Mucosa of descending colon (tissue), 3 donors: ENCODE measurements at places on chromosomes 12 and 14.

GRCh38 chr14:50116181-50116956, at the start of gene VCPKMT:
TSS of gene VCPKMT (minus strand) at chr14:50116572. CDS start at chr14:50116552, 20 bp downstream.
- DNase-seq = peak; percentile 97

DNA sequence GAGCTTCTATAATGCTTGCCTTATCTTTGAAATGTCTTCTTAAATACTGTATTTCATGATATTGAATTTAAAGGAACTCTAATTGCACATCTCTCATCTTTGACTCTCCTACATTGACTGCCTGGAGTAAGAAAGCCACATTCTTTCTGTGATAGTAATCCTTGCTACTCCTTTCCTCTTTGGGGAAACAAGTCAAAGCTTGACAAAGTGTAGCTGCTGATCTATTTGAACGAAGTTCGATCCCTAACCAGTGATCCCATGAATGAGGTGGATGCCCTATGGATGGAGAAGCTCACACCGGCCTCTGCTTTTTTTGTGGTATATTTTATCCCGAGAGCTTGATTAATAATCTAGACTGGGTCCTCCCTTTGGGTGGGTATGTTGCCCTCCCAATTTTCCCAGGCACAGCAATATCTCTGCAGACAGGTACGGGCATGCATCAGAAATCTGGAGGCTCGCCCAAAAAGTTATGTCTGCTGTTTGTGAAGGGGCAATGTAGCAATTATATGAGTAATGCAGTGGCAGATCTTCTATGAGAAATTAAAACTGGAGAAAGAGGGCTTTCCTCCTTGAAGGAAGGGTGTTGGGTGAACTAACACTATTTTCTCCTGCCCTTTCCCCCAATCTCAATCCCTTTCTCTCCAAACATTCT, 163.0 kb upstream of the FRMD6 start:
- DNase-seq = no peak

- DNase-seq = no peak
These were observed 9.9 kb upstream of the FICD start for GRCh38 chr12:108505129-108505528.

GRCh38 chr14:101481557-101481956, 79.7 kb upstream of the DIO3 start:
- DNase-seq = no peak

DNA sequence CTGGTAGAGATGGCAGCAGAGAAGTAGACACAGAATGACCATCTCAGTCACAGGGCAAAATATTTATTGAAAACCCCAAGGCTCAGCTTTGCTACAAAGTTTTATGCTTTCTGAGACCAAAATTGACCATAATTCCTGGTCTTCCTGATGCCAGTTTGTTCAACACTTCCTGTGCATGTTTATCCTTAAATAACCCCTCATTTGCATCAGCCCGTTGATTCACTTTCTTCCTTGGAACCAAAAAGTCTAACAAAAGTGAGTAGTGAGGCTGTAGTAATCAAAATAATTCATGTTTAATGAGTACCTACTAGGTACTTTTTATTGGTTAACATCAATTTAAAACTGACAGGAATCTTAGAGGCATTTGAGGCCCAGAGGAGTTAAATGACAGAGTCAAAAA, 51.7 kb downstream of the TRHDE start:
- DNase-seq = no peak

- peak; percentile 79 for DNase-seq
These were observed 25.4 kb upstream of the ALDH2 start for GRCh38 chr12:111741235-111741812.

- DNase-seq = no peak
These were observed 71.2 kb downstream of the CDK17 start for GRCh38 chr12:96329018-96329417.

DNA sequence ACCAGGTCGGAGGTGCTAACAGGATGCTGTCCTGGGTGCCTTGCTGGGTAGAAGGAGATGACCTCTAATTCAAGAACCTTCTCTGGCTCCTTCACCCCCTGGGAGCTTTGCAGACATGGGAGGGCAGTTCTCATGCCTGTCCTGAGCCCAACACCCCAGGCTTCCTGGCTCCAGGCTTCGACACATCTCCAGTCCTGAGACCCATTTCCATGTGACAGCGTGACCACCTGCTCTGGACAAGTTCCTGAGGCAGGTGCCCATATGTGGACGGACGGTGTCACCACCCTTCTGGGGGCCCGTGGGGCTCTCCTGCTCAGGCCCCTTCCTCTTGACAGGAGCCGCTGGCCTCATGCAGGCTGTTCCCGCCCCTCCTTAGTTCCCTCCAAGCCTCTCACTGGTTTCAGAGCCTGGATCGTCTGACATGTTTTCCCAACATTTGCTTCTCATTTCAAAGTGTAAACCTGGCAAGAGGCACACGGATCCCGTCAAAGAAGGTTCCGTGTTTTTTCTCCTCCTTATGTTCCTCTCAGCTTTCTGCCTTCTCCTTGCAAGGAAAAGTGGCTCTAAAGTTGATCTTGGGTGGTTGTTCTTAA, 291.9 kb upstream of the RTL1 start:
- no peak for DNase-seq

DNA sequence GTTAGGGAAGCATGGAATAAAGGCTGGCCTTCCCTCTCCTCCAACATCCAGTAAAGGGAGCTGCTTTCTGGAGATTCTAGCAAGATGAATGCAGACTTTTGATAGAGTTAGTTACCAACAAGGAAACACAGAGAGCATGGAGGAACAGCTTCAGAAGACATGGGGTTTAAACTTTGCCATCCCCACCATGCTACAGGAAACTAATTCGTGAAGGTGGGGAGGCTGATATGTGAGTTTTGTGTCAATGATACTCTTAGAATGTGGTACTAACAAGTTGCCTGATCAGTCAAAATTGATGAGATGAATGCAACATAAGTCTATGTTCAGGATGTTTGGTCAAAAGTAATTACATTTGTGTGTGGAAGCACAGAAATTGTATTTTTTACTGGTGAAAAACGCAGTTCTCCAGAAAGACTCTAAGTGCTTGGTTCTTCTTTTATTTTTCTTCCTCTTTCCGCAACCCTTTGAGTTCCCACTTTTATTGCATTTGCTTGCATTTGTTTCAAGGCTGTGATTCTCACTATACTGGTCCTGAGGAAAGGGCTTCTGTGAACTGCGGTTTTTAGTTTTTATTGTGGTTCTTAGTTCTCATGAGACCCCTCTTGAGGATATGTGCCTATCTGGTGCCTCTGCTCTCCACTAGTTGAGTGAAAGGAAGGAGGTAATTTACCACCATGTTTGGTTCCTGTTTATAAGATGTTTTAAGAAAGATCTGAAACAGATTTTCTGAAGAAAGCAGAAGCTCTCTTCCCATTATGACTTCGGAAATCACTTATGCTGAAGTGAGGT, at the start of gene CLEC4A:
TSS of gene CLEC4A (plus strand) at position 494 of the 789 bp plus-strand sequence. CDS start at position 756, 262 bp downstream.
- DNase-seq = no peak

- DNase-seq = no peak
These were observed 36.2 kb upstream of the FZD10 start for GRCh38 chr12:130126023-130126432.

DNA sequence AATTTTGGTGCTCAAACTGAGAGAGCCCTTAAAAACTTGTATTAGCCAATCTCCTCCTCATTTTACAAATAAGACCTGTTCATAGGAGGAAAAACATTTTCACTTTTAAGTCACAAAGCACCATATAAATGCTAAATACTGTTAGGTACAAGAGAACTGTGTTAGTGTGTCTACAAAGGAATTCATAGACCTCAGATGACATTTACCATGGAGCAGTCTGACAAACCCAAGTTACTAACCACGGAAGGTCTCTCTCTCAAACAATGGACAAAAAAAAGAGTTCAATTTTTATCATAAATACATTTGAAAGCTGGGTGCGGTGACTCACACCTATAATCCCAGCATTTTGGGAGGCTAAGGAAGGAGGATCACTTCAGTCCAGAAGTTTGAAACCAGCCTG, 10.0 kb downstream of the SBNO1 start:
- DNase-seq = no peak

DNA sequence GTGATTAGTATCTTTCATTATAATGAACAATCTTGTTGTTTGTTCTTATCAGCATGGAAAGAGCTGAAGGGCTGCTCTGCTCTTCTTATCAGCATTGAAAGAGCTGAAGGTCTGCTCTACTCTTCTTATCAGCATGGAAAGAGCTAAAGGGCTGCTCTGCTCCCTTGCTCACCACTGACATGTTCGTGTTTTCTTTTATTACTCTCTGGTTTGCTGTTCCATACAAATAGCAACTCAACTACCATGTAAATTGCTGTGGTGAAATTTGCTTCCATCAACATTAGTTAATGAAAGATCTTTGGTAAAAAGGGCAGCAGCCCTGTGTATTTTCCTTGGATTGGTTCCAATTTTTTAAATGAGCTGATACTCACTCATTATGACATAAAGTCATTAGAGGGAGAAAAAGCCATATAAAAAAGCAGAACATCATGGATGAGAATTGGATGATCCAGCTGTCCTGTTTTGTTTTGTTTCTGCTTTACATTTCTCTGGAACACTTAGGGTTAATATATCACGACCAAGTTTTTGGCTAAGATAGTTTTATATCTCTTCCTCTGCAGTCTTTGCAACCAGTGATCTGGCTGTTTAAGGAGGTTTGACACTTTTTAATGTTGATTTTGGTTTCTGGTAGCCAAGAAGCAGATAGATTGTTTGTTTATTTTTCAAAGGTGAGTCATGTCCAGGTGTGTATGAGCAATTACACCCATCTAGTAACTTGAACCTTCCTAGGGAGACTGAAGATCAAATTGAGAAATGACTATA, 356.6 kb downstream of the CEP128 start:
- no peak for DNase-seq

DNA sequence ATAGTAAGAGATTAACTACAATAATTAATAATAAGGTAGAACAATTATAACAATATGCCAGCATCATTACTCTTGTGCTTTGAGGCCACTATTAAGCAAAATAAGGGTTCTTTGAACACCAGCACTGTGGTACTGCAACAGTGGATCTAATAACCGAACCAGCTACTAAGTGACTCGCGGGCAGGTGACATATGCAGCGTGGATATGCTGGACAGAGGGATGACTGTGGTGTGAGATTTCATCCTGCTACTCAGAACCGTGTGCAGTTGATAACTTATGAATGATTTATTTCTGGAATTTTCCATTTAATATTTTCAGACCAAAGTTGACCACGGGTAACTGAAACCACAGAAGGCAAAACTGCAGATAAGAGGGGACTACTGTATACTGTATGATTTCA, 34.4 kb downstream of the BMAL2 start:
- DNase-seq = no peak

DNA sequence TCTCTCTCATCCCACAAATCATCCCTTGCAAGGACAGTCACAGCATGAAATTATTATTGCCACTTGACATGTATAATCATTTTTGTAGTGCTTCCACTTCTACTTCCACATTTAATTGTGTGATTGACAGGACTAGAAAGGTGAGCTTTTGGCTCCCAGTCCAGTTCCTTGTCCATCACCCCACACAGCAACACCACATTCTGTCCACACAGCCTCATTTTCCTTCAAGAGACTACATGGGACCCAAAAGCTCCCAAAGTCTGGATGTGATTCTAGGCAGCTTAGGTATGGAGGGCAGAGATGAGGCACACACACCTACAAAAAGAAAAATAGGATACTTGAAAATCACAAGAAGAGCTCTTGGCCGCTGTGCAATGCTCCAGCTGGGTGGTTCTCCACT, 366.3 kb downstream of the DPF3 start:
- DNase-seq = no peak

GRCh38 chr12:85424581-85425348, 144.7 kb downstream of the ALX1 start:
- no peak for DNase-seq

DNA sequence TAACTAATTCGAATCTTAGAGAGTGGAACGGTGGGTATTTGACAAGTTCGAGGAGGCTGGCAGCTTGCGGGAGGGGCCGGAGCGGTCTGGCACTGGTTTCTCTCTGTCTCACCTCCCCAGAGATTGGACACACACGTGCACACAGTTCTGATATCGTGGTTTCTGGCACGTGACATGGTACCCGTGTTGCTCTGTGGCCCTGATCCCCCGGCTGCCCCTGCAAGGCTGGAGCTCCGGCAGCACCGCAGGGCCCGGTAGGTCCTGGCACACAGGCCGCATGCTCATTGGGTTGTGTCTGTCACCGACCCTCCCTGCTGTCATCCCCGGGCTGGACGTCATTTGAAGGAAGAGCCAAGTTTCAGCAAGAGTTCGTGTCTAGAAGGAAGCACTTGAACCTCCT, 82.7 kb downstream of the PPP2R5C start:
- DNase-seq = peak; percentile 54

- peak; percentile 78 for DNase-seq
These were observed 42.5 kb downstream of the SMIM41 start for GRCh38 chr12:52121824-52122539.

DNA sequence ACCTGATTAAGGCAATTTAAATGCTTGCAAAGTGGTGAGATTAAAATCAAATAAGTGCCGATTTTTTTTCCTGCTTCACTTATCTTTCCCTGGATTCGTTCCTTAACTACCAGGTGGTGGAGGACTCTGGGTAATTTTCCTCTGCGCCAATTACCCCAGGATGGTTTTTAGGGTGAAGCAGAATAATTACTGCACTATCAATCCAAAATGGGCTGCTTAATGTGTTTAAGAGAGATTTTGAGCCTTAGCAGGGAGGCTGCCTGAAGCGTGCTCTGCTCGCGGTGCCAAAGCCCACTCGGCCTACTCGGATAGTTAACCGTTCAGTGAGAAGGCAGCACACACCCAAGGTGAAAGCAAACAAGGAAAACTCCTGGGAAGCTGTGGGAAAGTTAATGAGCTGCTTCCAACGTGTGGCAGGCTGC, 274.9 kb upstream of the LMO3 start:
- DNase-seq = peak; percentile 57

DNA sequence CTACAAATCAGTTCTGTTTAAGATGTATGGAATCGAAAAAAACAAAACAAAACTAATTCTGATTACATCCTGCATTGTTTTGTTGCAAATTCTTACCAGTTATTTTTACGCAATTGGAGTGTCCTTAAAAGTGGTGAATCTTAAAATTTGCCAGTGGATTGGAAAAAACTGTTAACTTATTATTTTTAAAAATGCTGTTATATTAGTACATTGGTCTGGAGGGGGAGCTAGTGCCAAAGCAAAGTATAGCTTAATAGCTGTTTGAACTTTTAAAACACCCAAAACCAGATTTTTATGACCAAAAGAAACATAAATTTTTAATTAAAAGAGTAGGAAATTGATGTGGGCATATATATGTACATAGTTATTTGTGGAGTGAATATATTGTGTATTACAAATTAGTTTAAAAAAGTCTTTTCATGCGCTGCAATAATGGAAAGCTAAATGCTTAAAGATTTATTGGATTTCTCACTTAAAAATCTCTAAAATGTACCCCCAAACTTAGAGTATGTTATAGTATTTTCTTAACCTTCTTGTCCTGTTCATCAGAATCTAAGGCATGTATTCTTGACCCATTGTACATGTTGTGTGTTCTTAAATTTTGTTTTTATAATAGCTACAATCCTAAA, 2.5 kb downstream of the FUT8 start:
- DNase-seq = peak; percentile 36
